ENCODE measurements at places on chromosomes 6 and 20. TPM values are rescaled to one million over a fixed set of nuclear protein-coding genes. Genes with fewer than 3 reads are reported as not detected.

- DNase-seq = no peak
Measured at GRCh38 chr6:54992789-54993188, 146.2 kb downstream of the FAM83B start.

GRCh38 chr6:125524356-125524755, 222.6 kb upstream of the HDDC2 start:
- DNase-seq = no peak

- DNase-seq = no peak
Measured at GRCh38 chr6:7172649-7173048, 64.9 kb downstream of the RREB1 start.

DNA sequence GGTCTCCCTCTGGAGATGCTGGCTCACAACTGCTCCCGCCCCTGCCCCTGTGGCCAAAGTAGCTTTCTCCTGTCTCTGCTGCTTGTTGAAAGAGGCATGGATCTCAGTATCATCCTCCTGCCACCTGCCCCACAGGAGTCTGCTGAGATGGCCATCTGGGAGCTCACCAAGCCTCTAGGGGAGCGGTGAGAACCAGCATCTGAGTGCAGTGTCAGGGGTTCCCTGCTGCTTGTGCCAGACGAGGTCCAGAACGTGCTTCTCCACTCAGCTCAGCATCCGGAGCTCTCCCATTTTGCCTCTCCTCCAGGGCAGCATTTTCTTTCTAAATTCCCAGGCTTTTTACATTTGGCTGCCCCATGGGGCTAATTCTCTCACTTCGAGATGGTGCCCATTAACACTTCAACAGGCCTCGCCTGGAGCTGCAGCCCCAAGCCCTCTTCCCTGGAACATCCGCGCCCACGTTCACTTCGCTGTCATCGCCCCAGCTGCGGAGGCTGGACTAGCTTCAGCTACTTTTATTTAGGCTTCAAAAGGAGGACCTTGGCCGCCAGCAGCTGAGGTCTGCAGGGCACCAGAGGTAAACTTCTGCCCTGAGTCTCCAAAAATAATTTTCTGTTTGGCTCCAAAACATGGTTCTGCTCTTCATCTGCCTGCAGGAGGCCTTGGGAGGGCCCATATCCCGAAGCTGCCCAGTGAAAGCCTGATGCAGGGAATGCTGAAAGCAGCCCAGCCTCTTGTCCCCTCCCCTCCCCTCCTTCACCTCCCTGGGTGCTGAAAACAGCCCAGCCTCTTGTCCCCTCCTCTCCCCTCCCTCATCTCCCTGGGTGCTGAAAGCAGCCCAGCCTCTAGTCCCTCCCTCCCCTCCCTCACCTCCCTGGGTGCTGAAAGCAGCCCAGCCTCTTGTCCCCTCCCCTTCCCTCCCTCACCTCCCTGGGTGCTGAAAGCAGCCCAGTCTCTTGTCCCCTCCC, 25.2 kb upstream of the MLN start:
- no peak for DNase-seq

DNA sequence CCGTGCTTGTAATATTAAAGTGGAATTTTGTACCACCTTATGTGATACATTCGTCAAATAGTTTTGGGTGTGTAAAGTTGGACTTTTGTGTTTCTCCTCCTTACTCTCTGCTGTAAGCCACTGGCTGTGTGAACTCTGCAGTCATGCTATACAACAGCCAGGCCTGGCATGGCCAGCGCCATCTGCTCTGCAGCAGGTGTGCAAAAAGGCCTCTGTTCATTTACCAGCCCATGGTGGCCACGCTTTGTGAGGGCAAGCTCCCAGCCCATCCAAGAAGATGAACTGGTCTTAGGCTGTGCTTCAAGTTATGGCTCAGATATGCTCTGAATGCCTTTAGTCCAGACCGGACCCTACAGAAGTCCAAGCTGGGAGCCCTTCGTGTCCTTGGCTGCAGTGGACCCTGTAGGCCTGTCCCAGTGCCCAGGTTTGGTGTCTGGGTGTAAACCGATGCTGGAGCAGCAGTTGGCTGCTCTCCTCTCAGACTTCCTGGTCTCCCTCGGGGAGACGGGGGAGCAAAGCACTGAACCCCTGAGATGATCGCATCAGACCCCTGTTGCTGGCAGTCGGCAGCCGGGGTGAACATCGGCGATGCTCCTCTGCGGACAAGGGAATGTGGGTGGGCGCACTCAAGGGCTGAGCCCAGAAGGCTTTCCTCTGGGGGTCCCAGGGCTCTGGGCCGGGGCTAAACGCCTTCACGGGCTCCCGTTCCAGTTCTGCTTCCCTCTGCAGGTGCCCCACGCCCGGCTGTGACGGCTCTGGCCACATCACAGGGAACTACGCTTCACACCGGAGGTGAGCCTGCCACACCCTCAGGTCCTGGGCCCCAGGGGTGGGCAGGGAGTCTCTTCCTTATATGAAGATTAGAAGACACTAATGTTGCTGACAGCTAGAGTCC, 28.6 kb upstream of the PCMTD2 start:
- no peak for DNase-seq

DNA sequence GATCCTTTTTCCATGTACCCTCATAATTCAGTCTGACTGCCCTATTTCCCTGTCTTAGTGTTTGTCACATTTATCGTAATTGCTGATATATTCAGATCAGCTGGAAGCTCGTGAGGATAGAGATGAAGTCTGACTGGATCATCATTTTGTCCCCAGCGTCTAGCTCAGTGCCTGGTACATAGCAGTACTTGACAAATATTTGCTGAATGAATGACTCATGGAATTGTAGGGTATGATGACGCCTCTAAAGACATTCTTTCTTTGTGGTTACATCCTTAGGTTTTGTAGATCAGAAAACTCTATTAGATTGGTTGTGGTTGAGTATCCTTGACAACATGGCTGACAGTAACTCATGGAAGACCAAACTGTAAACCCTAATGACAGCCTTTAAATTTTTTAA, 68.9 kb downstream of the MTHFD1L start:
- no peak for DNase-seq

DNA sequence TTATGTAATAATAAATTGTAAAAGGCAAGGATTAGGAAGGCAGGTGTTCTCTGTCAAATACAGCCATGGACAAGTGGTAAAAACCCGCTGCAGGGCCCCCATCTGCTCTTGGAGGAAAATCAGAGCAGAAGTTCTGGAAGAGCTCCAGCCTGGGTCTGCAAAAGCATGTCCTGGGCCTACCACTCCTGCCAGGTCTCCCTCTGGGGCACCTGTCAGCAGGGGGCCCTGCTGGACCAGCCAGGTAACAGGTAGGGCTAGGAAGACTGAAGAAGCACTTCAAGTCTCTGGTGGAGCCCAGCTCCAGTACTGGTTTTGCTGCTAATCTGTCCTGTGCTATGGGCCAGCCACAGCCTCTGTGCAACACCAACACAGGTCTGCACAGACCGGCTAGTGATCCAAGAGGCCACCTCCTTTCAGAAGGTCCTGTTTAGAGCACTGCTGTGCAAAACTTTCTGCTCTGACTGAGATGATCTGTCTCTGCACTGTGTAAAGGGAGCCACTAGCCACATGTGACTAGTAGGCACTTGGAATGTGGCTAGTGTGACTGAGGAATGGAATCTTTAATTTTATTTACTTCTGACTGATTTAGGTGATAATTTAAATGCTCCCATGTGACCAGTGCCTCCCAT, 30.2 kb downstream of the RRBP1 start:
- no peak for DNase-seq

GRCh38 chr6:34638834-34639736, 57.5 kb downstream of the ILRUN start:
- no peak for DNase-seq

DNA sequence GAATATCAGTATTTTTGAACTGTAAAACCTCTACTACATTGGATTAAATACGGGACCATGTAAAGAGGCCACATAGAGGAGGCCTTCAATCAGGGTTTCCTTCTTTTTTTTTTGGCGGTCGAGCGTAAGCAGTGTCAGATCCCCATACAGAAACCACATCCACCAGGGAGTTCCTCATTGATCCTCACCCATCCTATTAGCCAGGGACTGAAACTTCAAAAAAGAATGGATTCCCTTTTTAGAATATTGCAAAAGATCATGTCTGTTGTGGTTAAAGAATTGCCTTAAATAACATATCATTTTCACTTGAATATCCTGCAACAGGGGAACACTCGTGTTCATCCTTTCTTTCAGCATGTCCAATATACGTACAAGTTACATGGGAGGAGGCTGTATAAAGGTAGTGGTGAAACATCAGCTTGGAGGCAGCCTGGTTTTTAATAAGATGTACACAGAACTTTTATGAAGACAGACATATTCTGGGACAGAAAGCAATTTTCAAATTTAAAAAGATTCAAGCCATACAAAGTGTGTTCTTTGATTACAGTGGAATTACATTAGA, 96.1 kb downstream of the PPP1R14C start:
- DNase-seq = no peak

DNA sequence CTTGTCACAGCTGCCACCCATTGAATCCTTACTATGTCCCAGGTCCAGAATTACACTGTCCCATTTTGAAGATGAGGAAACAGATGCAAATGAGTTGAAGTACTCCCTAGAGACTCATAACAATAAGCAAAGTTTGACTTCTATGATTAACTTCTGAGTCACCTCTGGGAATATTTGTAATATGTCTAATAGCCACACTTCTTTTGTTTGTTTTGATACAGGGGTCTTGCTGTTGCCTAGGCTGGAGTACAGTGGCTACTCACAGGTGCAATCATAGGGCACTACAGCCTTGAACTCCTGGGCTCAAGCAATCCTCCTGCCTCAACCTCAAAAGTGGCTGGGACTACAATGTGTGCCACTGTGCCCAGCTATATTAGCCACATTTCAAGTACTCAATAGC, 11.4 kb upstream of the SOX12 start:
- DNase-seq = no peak

- DNase-seq = no peak
Measured at GRCh38 chr6:160750276-160750689, 48.2 kb downstream of the PLG start.

GRCh38 chr6:15352845-15353244, 107.0 kb downstream of the JARID2 start:
- no peak for DNase-seq

DNA sequence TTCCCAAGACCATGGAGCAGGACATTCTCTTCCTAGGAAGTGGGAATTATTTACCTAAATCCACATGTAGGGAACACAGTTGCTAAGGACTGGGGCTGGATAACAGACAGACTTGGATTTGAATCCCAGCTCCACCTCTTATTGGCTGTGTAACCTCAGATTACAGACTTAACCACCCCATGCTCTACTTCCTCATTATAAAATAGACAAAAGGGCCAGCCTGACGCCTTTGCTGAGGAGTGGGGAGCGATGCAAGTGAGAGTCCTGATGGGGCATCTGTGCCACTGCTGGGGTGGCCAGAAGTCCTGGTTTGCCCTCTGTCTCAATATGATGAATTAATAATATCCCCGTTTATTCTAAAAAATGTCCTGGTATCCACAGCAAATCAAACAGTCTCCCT, 46.8 kb downstream of the SPATA2 start:
- no peak for DNase-seq

The CYB5R4 gene
- 9.4 TPM for total RNA-seq

The FAXC gene
- 19.4 TPM for total RNA-seq

The FOXP4 gene
- 1.6 TPM for total RNA-seq

The MEI4 gene
- 0.21 TPM for total RNA-seq

The GGTLC1 gene
- not detected for total RNA-seq

The DEFB132 gene
- not detected for total RNA-seq

The CRISP2 gene
- not detected for total RNA-seq

The TREM1 gene
- 0.26 TPM for total RNA-seq

The C20orf141 gene
- total RNA-seq = not detected

The NHSL1 gene
- total RNA-seq = 19.5 TPM

The BCAS4 gene
- 4.8 TPM for total RNA-seq

Data from urinary bladder (tissue), 4 donors.